ENCODE measurements at places on chromosomes 4 and X. TPM values are rescaled to one million over a fixed set of nuclear protein-coding genes. Genes with fewer than 3 reads are reported as not detected.

DNA sequence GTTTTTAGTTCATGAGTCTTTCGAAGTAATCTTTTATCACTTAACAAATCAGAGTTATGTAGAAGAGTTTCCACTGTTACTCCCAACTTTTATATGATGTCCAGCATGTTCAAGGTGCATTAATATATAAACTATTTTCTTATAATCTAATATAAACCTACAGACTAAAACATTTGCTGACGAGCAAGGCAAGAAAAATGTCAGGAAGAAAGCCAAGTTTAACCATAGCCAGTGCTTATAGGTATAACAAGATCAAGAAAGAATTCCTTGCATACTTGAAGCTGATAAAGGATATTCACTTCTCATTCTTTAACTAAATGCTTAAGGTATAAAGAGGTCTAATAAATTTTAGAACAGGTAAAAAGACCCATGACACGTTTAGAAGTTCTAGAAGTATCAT lies 167.7 kb downstream of the NPNT start:
- DNase-seq: no peak

DNA sequence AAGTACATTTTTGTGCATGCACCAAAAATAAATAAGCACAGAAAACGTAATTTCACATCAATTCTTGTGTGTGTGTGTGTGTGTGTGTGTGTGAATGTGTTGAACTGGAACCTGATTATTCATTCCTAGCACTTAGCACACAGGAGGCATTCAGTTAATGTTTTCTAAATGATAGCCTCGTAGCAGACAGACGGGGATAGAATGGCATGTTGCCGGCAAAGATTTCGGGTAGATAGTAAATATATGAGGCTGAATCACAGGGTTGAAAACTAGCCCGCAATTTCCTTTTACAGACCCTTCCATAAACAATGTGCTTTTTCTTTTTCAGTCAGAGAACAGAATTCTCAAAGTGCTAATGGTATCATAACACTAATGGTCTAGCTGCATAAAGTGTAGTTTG lies 13.5 kb downstream of the MAOB start:
- no peak for DNase-seq

DNA sequence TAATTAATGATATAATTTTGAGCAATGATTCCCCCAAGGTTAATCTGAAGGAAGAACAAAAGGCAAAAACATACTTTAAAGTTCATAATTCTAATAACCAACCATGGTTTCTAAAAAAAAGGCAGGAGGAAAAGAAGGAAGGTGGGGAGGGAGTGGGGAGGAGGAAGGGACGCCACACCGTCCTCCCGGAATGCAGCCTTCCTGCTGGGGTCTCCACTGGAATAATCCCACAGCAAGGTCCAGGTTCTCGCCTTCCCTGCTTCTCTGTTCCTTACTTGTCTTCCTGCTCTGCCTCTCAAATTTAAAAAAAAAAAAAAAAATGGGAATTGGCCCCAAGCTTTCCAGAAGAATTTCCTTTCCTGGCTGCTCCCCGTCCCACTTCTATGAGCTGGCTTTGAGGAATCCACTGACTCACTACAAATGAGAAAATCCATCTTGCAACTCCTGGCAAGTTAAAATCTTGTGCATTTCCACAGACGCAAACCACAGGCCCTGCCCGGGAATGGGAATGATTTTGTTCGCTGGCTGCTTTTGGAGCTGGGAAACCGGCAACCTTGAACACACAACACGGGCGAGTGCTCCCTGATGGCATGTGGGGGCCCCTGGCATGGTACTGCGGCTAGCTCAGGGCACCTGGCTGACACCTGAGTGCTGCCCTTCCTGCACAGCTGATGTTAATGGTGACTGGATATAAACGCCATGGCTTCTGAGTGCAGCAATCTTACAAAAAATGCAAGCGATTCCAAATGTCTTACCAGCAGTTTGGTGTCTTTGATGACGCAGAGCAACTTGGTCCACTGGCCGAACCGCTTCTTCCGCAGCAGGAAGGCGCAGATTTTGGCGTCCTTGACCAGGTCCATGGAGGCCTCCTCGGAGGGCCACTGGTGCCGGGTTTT lies 97.0 kb downstream of the AFAP1 start:
- peak; percentile 89 for DNase-seq

- DNase-seq: no peak
Measured at GRCh38 chr4:52946855-52947254, 84.7 kb downstream of the RASL11B start.

- DNase-seq: no peak
Measured at GRCh38 chr4:136036744-136037143, 1495.5 kb downstream of the PCDH18 start.

GRCh38 chr4:174461466-174462106 lies 60.7 kb downstream of the HPGD start:
- no peak for DNase-seq

- DNase-seq: no peak
Measured at GRCh38 chr4:4269856-4270255, 20.1 kb downstream of the LYAR start.

DNA sequence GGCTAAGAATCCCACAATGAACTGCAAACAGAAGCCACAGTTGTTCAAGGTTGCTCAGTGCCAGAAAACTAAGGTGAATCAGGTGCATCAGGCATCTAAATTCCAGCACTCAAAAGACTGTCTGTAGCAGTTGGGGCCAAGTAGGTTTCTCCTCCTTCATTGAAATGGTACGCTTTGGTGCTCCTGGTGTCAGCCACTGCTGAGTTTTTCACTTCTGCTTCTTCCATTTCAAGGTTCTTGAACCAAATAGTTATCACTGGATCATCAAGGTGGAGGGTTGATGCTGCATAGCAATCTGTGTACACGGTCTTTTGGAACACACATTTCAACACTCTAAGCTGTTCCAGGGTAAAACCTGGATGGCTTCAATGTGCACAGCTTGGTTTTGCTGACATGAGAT lies 74.4 kb downstream of the TMA16 start:
- DNase-seq: no peak

DNA sequence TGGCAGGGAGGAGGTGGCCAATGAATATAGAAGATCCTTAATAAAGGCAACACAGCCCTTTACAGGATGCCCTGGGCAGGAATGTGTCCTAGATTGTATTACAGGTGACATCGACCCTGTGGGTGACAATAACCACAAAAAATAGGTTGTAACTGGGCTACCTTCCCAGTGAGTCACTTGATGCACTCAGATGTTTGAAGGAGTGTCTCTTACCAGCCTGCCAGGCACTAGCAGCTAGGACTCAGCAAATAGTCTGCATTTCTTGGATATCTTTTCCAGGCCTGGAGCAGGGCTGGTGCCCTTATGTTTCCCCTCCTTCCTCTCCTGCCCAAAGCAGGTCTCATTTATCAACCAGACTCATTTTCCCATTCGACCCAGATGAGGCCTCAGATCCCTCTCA lies 50.9 kb upstream of the TMEM164 start:
- no peak for DNase-seq

DNA sequence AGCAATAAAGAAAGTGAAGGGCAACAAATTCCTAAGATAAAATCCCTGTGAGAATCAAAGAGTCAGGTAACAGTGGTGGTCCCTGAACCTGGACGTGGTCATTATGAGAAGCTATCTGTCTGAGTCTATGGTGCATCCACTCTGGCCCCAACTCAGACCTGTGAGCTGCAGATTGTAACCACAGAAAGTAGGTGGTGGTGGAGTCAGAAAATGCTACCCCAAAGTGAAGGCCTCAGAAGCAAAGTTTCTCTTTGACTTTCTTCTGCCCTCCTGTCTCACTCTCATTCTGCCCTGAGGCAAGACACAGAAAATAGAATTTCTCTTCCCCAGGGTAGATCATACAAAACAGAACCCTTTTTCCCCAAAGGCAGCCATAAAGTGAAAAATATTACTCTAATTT lies 84.1 kb upstream of the NEIL3 start:
- DNase-seq: no peak

DNA sequence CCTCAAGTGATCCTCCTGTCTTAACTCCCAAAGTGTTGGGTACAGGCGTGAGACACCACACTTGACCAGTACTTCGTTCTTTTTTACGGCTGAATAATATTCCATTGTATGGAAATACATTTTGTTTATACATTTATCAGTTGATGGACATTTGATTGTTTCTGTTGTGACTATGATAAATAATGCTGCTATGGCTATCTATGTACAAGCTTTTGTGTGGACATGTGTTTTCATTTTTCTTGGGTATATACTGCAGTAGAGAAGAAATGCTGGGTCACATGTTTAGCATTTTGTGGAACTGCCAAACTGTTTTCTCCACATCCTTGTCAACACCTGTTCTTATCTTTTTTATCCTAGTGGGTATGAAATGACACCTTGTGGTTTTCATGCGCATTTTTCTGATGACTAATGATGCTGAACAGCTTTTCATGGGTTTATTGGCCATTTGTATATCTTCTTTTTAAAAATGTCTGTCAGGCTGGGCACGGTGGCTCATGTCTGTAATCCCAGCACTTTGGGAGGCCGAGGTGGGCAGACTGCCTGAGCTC lies 37.3 kb downstream of the SAT1 start:
- no peak for DNase-seq

The SPANXC gene
- total RNA-seq: not detected

The DCAF16 gene
- 30.2 TPM for total RNA-seq

The EDA2R gene
- total RNA-seq: 0.21 TPM

The CXCL13 gene
- total RNA-seq: not detected

The EFHC2 gene
- total RNA-seq: 5.3 TPM

The HTN3 gene
- not detected for total RNA-seq

The HMX1 gene
- not detected for total RNA-seq

Measured in lower leg skin (tissue), 4 donors.